ENCODE measurements at places on chromosomes 12 and 14. TPM values are rescaled to one million over a fixed set of nuclear protein-coding genes. Genes with fewer than 3 reads are reported as not detected.

DNA sequence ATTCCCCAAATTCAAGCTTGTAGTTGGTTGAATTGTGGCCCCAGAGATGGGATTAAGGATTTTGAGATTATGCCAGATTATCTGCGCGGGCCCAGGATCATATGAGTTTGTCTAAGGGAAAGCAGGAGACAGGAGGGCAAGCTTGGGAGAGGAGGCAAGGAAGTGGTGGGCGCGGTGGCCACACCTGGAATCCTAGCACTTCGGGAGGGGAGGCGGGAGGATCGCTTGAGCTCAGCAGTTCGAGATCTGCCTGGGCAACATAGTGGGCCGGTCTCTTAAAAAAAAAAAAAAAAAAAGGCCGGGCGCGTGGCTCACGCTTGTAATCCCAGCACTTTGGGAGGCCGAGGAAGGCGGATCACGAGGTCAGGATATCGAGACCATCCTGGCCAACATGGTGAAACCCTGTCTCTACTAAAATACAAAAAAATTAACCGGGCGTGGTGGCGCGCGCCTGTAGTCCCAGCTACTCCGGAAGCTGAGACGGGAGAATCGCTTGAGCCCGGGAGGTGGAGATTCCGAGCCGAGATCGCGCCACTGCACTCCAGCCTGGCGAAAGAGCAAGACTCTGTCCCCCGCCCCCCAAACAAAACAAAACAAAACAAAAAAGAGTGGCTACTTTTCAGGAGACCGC is 881 bp upstream of the PUS1 start:
- peak overlapping the region; percentile 84 for H3K27ac ChIP-seq
- peak overlapping the region; percentile 88 for H3K4me3 ChIP-seq
- H3K36me3 ChIP-seq = peaks cover 14% of the 10 kb centered on the region
- H3K4me1 ChIP-seq = peaks cover 9% of the 10 kb centered on the region
- DNase-seq = no peak

- H3K4me3 ChIP-seq = no peak overlapping the region
- no peaks in the 10 kb centered on the region for H3K27me3 ChIP-seq
- H3K36me3 ChIP-seq = peaks cover 21% of the 10 kb centered on the region
Observed at GRCh38 chr12:96311191-96311590, 89.0 kb downstream of the CDK17 start.

DNA sequence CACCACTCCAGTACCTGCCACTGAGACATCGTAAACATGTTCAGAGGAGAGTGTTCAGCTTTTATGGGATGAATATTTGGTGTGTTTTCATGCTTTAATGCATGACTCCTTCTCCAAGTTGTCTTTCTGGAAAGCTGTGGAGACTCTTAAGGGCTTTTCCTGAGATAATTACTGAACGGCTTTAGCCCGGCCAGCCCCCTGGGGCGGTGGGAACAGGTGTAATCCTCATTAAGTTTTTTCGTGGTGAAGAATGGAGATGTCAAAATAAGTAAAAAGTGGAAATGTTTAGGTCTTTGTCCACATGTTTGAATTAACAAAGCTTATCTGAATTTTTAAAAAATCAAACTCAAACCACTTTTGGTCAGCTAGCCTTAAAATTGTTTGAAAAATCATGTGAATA is 1.5 kb downstream of the SYNE2 start:
- H3K27me3 ChIP-seq = no peaks in the 10 kb centered on the region
- no peaks in the 10 kb centered on the region for H3K36me3 ChIP-seq
- peak overlapping the region; percentile 74 for H3K27ac ChIP-seq
- peak overlapping the region; percentile 74 for H3K4me3 ChIP-seq
- DNase-seq = no peak

DNA sequence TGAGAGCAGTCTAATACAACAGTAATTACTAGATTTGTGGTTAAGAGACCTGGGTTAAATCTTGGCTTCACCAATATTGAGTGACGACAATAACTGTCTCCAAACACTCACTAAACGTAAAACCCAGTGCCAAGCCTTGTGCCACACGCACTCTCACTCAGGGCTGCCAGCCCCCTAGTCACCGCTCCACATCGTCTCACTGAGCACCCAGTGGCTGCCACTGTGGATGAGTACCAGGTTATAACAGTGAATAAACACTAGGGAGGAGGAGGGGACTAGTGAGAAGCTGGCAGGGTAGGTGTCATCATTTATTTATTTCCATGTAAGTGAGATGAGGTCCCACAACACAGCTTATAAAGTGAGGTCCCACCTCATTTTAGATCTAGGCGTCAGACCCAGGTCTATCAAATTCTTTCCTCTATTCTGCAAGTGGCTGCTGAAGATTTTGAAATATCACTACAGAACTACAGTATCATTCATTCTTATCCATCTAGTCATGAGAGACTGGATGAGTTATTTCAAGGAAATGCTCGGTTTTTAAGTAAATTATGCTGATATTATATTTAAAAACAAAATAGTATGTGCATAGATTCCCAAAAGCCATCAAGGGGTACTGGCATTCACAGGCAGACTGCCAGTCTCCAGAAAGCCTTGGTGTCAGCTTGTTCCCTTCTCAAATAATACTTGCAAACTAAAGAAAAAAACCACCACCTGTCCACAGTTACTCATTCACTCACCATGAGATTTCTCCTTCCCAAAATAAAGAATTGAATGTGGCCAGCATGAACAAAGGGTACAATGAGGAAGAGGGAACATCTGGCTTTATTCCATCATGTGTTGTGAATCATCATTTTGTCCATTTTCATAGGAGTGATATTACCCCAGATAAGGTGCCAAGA is 84.0 kb downstream of the PTPN21 start:
- no peaks in the 10 kb centered on the region for H3K4me1 ChIP-seq
- H3K27me3 ChIP-seq = no peaks in the 10 kb centered on the region
- H3K4me3 ChIP-seq = no peak overlapping the region
- H3K27ac ChIP-seq = no peak overlapping the region
- H3K36me3 ChIP-seq = peaks cover 58% of the 10 kb centered on the region

GRCh38 chr12:19451196-19451595 is 11.9 kb downstream of the AEBP2 start:
- H3K27ac ChIP-seq = no peak overlapping the region
- no peaks in the 10 kb centered on the region for H3K27me3 ChIP-seq
- no peak for DNase-seq

GRCh38 chr12:57515934-57516541 is 4.3 kb downstream of the DDIT3 start:
- no peak overlapping the region for H3K4me3 ChIP-seq
- H3K36me3 ChIP-seq = peaks cover 71% of the 10 kb centered on the region
- no peak for DNase-seq
- peaks cover 29% of the 10 kb centered on the region for H3K4me1 ChIP-seq
- no peaks in the 10 kb centered on the region for H3K27me3 ChIP-seq

DNA sequence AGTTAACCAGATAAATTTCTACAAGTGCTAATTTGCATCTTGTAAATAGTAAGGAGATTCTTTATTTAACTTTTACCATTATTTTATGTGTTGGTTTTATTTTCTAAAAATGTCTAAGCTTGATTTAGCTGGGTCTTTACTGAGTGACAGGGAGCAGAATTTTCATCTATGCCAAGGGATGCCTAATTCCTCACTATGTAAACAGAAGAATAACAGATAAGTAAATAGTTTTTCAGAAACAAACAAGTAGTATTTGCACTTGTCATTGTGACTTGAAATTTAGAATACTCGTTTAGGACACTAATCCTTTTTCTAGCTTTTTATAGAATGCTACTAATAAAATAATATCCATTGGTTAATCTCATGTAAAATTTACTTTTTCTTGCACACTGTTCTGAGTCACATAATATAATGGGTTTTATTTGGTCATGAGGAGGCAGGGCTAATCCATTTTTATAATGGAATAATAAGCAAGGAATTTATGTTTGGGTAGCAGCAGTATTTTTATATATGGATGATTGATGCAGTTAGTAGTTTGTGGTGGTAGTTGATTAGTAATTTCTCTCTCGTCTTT is 746.5 kb downstream of the SLC6A15 start:
- no peak overlapping the region for H3K27ac ChIP-seq
- H3K4me3 ChIP-seq = no peak overlapping the region
- DNase-seq = no peak
- H3K27me3 ChIP-seq = no peaks in the 10 kb centered on the region
- no peaks in the 10 kb centered on the region for H3K36me3 ChIP-seq

GRCh38 chr12:85834378-85834777 is 1.8 kb downstream of the RASSF9 start:
- H3K36me3 ChIP-seq = no peaks in the 10 kb centered on the region
- no peaks in the 10 kb centered on the region for H3K4me1 ChIP-seq
- no peaks in the 10 kb centered on the region for H3K27me3 ChIP-seq
- H3K4me3 ChIP-seq = peak overlapping the region; percentile 59
- no peak for DNase-seq

CD69 gene
- total RNA-seq = 14.5 TPM

NUDT4 gene
- total RNA-seq = 52.2 TPM

KRT3 gene
- not detected for total RNA-seq

VRTN gene
- total RNA-seq = not detected

C12orf54 gene
- not detected for total RNA-seq
